Stimulated activated CD8-positive, alpha-beta memory T cell treated with anti-CD3 and anti-CD28 coated beads, Interleukin-4, amount 100 ng/mL, for 1 hour (primary cell): ENCODE measurements at places on chromosomes 7 and 10.

DNA sequence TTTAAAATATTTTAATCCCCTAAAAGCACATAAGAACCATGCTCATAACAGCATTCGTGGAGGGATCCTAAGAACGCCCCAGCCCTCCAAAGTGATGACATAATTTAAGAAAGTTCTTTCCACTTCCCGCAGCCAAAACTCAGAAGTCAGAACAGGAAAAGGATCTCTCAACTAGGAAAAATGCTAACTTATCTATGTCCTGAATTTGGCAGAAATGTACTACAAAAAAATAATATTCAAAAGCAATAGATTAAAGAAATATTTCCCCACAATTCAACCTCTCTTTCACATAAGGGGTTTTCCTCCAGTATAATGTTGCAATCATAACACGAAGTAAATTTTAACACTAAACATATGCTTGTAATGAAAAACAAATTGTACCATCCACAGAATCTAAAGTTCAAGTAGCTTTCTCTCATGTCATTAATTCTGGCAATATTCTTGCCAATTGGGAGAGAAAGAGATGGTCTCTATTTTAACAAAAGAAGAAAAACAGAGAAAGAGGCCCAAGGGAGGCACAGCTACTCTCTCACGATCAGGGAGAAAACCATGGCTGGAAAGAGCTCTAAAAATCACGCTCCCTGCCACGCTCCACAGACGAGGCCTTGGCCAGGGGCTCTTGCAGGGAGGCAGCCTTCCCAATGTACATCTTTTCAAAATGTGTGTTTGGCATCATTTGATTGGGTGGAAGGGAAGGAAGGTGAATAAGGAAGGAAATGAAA, 22.9 kb downstream of the ASB13 start:
- DNase-seq: no peak

DNA sequence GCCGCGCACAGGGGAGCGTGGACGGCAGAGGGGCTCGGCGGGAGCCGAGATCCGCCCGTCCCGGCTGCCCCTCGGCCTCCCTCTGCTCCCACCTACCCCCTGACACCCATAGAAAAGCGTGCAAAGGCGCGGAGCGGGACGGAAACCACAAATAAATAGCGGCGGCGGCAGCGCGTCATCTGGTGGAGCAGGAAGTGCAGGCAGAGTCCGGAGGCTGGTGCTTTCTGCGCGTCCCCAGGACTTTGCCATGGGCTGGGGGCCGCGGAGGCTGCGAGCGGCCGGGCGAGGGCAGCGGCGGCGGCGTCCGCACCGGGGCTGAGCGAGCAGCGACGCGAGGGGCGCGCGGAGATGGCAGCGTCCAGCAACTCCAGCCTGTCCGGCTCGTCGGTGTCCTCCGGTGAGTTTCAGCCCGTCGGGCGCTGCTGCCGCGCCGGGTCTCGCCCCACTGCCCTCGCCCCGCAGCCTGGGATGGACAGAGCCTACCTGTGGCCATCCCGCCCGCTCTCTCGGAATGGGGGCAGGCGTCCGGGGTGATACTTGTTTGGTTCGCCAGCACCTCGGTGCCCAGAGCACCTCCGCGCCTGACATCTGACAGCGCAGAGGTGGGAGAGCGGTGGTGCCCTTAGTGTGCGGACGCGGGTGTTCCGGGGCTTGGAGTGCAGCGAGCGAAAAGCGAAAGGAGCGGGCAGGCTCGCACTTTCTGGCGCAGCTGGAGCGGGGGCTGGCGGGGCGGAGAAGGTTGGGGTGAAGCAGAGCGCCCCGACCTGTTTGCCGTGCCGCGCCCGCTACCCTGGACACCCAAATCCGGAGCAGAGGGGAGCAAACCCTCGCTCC, at the start of gene CHN2:
CHN2 (plus strand) TSS at position 182 of the 834 bp plus-strand sequence.
- no peak for DNase-seq

DNA sequence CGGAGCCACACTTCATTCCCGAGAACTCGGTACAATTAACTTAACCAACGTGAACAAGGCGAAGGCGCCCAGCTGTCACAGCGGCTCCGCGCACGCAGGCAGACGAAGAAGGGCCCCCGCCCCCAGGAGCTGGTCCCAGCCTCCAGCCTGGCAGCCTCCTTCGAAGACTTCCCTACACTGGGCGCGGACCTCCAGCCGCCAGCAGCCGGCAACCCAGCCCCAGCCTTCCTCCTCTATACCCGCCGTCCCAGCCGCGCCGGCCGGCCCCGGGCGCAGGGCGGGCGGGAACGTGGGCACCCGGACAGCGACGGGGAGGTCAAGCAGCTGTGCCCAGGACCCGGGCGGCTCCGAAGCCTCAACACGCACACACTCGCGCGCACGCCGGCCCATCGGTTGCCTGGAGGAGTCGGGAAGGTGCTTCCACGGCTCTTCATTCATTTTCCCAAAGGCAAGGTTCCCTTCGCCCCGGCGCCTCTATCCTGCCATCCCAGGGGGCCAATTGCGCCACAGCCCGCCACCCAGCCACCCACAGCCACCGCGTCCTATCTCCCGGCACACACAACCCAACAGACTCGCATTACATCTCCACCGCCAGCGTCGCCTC, 1.6 kb downstream of the CHST15 start:
- no peak for DNase-seq

DNA sequence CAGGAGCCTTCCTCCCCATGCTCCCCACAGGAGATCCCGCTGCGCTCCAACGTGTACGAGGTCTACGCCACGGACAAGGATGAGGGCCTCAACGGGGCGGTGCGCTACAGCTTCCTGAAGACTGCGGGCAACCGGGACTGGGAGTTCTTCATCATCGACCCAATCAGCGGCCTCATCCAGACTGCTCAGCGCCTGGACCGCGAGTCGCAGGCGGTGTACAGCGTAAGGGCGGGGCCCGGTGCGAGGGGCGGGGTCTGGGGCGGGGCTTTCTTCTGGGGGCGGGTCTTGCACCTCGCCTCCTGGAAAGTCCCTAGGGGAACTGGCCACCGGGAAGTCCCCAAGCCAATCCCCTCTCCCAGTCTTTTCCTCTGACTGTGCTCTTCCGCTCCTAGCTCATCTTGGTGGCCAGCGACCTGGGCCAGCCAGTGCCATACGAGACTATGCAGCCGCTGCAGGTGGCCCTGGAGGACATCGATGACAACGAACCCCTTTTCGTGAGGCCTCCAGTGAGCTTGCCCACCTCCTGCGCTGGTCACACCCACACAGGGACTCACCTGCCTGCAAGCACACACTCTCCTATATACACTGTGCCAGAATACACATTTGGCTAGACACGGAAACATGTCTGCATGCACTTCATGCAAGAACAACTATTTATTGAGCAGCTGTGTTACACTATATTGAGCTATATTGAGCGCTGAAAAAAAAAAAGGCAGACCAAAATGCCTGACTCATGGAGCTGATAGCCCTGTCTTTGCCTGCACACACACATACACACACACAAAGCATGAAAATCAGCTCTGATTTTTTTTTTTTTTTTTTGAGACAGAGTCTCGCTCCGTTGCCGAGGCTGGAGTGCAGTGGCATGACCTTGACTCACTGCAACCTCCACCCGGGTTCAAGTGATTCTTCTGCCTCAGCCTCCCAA, 32.7 kb upstream of the VSIR start:
- no peak for DNase-seq

DNA sequence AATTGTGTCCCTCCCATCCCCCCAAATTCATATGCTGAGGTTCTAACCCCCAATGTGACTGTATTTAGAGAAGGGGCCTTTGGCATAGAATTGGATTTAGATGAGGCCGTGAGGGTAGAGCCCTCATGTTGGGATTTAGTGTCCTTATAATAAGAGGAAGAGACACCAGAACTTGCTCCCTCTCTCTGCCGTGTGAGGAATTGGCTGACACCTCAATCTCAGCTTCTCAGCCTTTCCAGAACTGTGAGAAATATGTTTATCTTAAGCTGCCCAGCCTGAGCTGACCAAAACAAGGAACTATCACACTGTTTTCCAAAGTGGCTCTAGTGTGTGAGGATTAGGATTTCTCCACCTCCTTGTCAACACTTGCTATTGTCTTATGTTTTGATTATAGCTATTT, 400.0 kb upstream of the FZD8 start:
- no peak for DNase-seq

DNA sequence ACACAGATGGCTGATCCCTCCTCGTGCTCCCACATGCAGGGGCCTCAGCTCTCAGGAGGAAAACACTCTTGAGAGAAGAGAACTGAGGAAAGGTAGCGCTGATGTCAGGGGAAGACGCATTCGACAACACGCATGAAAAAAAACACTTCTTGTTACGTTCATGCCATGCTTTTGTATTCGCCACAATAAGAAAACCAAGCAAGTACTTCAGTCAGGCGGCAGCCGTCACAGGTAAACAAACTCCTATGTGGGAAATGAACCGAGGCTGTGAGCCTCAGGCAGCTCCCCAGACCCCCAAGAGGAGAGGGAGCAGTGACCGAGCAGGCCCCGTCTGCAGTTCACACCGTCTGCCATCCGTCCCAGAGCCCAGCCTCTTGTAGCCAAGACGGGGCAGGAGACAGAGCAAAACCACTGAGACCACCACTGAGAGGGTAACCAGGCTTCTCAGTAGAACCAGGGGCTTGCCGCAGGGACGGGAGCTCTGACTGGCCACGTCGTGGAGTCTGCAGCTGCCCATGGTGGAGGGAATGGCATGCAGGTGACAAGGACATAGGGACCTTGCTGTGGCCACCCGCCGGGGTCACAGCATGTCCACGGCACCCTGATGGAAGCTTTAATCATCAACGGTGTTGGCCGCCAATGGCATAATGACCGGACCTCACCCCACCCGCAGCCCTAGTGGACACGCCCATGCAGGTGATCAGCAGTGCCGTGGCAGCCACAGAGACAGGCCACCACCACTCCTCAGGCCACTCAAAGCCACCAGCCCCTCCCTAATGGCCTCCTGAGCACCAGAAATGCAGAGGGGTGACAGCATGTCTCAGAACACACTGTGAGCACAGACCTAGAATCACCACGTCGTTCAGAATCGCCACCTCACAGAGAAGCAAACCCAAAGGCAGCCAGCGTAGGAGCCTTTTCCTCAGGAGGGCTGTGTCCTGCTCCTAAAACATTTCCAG, 304.3 kb downstream of the PTPRN2 start:
- DNase-seq: no peak

GRCh38 chr7:135362871-135363270, 129.2 kb downstream of the STRA8 start:
- DNase-seq: no peak

GRCh38 chr10:132515811-132516726, 21.5 kb upstream of the INPP5A start:
- no peak for DNase-seq

GRCh38 chr7:136857573-136857972, 10.9 kb upstream of the CHRM2 start:
- DNase-seq: no peak
